ENCODE measurements at places on chromosomes 11 and 22.

- no peak for DNase-seq
These were observed 92.9 kb downstream of the NELL1 start for GRCh38 chr11:20762116-20762844.

DNA sequence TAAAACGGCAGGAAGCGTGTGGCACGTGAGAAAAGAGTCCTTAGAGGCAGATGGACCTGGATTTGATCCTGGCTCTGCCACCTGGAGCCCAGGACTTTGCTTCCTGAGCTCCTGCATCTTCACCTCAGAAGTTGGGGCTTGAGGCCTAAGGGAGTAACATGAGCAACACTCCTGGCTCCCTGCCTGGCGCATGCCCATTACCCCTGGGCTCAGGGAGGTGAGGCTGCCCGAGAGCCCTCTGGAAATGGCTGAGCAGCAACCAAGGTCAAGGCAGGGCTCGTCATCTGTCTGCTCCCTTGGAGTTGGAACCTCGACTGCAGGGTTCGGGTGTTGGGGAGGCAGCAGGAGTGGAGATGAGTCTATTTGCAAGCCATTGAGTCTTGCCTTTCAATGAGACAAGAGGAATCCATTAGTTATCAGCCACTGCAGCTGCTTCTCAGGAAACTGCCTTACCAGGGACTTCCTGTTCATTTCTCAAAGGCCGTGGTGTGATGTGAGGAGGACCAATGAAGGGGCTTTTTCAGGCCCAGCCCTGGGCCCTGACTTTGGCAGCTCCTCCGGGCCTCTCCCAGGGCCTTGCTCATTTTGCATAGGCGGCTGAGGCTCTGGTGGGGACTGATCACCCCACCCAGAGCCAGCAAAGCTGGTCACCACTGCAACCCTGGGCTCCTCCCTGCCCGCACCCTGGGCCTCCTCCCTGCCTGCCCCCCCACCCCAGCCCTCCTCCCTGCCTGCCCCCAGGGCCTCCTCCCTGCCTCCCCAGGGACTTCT is 6.4 kb downstream of the FADS2 start:
- peak; percentile 99 for DNase-seq

DNA sequence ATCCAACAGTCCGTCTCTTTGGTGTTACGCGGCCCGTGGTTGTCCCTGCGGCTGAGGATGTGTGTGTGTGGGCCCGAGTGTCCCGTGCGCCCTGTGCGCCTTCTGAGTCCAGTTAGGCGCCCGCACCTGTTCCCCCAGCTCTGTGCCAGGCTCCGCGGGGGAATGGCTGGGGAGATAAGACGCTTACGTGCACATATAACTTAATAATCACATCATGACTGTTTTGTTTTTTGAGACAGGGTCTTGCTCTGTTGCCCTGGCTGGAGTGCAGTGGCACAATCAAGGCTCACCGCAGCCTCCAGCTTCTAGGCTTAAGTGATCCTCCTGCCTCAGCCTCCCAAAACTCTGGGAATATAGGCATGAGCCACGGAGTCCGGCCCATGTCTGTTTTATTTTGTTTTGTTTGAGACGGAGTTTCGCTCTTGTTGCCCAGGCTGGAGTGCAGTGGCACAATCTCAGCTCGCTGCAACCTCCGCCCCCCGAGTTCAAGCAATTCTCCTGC is 817 bp downstream of the ARL2 start:
- peak; percentile 67 for DNase-seq

DNA sequence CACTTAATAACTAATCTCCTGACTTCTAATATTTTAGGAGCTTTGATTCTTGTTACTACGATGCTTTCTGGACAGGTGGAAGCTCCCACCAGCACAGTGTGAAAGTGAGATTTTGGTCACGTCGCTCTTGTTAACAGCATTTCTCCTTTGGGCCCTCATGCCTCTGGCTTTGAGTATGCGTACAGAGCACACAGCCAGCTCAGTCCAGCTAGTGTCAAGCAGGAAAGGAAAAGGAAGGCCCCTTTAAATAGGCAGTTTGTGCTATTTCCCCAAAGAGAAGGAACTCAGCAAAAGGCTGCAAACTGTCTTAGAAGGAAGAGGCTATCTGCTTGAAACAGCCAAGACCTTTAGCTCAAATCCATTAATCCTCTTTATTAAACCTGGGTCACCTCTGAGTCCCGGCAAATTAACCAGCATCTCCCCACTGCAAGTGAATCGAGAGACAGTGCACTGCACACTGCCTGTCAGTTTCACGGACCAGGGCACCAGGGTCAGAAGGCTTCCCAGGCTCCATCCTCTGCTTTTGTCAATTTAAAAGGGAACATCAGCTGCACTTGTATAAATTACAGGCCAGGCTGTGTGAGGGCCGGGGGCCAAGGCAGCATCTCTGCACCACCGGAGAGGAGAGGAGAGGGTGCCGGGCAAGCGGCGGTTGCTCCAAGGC is 34.7 kb downstream of the OPCML start:
- no peak for DNase-seq

DNA sequence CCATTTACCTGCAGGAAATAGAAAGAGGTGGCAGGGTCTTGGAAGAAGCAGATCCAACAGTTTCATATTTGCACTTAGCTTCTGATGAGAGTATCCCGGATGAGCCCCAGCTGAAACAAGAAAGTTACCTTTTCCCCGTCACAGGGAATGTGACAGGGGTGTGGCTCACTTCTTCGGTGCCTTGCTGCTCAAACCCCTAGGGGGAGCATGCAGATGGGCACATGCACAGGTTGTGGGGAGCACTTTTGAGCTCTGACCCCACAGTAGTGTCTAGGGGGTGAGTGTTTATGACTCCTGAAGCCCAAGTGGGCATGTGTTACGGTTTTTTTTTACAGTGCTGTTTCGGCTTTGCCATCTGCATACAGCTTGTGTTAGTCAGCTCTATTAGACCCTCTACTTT is 1221.0 kb downstream of the JRKL start:
- no peak for DNase-seq

DNA sequence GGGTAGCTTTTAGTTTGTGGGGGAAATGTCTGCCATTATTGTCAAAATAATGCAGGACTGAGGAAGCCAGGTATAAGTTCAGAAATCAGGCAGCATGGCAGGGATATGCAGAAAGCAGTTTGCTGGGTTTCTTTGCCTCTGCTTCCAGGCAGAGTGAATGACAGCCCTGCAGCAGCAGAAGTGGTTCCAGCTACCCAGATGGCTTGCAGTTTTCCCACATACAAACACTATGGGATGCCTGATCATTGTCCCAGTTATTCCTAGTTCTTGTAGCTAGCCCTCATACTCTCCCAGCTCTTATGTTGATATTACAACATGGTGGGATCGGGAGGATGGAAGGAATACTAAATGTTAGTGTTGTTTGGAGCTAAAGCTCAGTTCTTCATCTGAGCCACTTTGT is 2.8 kb upstream of the DIXDC1 start:
- no peak for DNase-seq

GRCh38 chr11:86978756-86979608 is 23.8 kb upstream of the FZD4 start:
- DNase-seq, result peak; percentile 53

DNA sequence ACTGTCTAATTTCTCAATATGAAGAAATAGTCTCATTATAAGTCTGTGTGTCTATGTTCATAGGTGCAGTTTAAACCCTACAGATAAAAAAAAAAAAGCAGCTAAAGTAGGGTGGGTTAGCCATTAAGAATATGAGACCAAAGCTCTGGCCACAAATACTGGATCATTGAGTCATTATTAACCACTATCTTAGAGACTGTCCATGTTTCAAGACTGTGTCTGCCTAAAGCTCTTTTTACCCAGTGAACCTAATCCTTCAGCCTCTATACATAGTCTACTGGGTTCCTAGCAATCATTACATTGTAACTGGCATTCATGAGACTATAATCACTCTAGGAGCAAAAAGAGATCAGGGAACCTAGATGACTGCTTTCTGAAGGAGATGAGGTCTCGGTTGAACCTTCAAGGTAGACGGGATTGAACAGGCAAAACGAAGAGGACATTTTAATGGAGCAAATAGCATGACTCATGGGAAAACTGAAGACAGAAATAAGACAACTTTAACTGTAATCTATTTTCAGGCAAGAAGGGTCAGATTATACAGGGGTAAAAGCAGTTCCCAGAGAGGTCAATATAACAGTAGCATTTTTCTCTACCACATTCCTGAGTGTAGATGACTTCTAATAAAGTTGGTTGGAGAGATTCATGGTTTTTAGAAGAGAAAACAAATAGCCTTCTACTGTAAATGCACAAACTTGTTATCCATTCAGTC is 64.0 kb upstream of the FIBIN start:
- DNase-seq, result no peak

GRCh38 chr11:47372422-47372821 is 5.9 kb downstream of the SPI1 start:
- no peak for DNase-seq

DNA sequence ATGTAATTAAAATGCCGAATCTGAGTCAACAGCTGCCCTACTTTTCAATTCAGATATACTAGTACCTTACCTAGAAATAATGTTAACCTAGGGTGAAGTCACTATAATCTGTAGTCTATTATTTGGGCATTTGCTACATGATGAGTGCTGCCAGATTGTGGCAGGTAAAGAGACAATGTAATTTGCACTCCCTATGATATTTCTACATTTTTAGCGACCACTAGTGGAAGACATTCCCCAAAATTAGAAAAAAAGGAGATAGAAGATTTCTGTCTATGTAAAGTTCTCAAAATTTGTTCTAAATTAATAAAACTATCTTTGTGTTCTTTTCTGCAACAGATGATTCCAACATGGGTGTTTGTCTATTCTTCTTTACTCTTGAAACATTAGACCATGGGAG is 14.1 kb downstream of the MS4A1 start:
- DNase-seq, result no peak

DNA sequence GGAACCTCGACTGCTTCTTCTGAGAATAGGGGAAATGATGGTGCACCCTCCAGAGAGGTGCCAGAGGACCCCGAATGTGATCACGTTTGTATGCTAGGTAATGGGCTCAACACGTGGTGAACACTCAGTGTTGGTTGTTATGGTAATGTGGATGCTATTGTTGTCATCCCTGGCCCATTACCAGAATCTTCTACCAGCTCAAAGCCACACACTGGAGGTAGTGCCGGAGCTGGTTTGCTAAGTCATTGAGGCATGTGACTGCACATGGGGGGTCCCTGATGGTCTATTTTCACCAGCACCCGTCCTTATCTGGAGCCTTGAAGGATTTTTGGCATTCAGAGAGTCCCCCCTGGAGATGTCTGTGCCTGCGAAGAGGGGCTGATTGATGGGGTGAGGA is 119.1 kb upstream of the CD82 start:
- DNase-seq, result no peak

DNA sequence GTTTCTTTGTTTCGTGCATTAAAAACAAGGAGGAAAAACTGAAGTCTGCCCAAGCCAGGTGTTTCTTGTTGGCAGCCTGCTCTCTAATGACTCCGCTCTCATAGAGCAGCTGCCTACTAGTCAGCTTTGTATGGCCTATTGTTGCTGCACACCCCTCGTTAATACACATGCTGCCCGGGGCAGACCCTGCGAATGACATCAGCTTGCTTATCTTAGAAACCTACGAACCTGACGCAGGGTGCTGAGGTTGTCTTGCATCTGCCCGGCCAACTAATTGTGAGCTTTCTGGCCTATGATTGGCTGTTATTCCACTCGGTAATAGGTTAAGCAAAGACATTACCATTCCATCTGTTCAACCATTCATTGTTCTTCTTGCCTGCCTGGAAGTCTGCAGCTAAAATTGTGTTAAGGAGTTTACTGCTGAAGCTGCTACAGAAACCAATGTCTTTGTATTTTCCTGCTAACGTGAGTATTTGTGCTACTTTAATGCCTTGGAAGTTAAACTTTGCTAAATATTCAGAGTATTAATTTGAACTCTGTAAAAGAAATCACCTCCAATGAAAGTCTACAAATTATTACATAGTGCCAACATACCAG is 37.5 kb downstream of the ZC3H12C start:
- no peak for DNase-seq

GRCh38 chr11:46278387-46279125 is 1.1 kb downstream of the CREB3L1 start:
- DNase-seq, result peak; percentile 39

GRCh38 chr11:76667856-76668255 is 2.7 kb downstream of the LRRC32 start:
- no peak for DNase-seq

DNA sequence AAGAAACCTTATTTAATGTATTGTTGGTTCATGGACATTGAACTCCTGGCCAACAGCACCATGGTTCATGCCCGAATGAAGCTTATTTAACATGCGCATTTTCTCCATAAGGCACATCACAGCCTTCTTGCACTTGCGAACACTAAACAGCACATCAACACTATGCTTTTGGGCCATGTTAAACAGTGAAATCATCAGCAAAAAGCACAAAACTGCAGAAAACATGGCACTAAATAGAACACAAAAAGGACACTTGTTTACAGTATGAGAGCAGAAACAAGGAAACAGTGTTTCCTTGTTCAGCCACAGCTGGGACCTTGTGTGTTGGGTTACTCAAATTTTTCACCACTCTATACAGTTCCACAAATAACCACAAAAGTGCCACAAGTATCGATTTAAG is 122.3 kb downstream of the MSANTD4 start:
- DNase-seq, result no peak

DNA sequence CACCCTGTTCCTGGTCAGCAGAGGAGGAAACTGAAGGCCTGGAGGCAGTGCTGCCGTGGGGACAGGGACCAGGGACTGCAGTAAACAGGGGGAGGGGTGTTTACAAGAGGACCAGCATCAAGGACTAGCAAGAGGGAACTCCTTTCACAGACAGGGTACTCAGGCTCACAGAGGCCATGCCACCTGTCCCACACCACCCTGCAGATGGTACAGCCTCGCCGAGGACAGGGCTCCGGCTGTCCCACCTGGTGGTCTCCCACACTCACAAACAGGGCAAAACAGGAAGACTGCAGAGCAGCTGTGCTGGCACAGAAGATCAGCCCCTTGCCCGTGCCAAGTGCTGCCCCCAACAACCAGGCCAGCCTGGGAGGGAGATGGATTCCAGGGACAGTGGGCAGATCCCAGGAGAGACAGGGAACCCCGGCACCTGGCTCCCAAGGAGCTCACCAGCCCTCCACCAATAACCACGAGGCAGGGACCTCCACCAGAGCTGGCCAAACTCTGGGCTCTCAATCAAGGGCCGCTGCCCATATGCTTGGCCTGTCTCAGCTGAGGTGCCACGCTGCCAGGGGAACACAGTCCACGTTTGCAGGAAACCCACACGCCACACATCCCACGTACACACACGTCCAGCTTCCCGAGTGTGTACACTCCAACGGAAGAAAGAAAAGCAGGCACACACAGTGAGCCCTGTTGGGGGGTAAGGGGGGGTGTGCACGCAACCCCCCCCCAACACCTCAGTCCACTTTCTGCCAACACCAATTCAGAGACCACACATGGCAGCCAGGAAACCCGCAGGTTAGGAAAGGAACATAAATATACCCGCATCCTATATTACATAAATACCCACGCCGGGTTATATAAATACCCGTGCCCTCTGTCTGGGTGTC is 2.1 kb downstream of the CSNK1E start:
- DNase-seq, result no peak

- DNase-seq, result no peak
These were observed 84.7 kb downstream of the MSANTD4 start for GRCh38 chr11:105937331-105937730.

- no peak for DNase-seq
These were observed 4.3 kb upstream of the RRM1 start for GRCh38 chr11:4090258-4090657.

Data from hematopoietic multipotent progenitor cell treated with erythropoietin and hydrocortisone succinate and interleukin-3 and kit ligand, for 8 days (in vitro differentiated cells).